ENCODE measurements at places on chromosomes 12 and 14.

GRCh38 chr14:21921453-21921852 lies 247.8 kb upstream of the OR4E1 start:
- DNase-seq: no peak

- DNase-seq: no peak
Measured at GRCh38 chr12:71046215-71046614, 111.6 kb downstream of the TSPAN8 start.

GRCh38 chr12:89529738-89530137 lies 3.9 kb upstream of the POC1B start:
- no peak for DNase-seq

DNA sequence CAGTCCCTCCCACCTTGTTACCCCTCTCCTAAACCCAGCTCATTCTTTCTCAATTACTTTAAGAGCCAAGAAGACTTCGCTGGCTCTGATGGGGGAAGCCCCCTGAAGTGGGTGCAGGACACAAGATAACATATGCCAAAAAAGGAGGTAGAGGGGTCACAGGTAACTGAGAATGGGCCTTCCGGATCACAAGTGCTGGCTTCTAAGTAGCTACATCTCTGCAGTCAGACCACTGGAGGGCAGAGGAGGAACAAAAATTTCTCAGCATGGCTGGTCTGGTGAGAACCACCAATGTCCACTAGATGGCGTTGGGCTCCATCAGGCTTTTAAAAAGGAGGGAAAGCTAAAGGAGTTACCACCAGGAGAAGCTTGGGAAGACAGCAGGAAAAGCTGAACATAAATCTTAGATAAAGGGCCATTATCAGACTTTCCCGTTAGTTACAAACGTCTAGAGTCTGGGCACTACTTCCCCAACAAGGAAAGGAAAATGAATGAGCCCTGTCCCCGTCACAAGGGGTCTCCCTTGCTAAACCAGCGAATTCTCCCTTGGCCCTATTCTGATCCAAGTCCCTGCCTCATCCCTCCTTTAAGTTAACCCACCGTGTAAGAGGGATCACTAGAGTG lies 11.6 kb upstream of the CDH24 start:
- no peak for DNase-seq

GRCh38 chr14:30138567-30138966 lies 210.9 kb upstream of the PRKD1 start:
- no peak for DNase-seq

- no peak for DNase-seq
Measured at GRCh38 chr12:86286119-86286518, 29.9 kb upstream of the MGAT4C start.

- no peak for DNase-seq
Measured at GRCh38 chr14:89542786-89543424, 125.9 kb upstream of the FOXN3 start.

- no peak for DNase-seq
Measured at GRCh38 chr14:82855912-82856391, 1322.3 kb upstream of the SEL1L start.

- no peak for DNase-seq
Measured at GRCh38 chr14:23005451-23006187, 4.3 kb downstream of the C14orf93 start.

DNA sequence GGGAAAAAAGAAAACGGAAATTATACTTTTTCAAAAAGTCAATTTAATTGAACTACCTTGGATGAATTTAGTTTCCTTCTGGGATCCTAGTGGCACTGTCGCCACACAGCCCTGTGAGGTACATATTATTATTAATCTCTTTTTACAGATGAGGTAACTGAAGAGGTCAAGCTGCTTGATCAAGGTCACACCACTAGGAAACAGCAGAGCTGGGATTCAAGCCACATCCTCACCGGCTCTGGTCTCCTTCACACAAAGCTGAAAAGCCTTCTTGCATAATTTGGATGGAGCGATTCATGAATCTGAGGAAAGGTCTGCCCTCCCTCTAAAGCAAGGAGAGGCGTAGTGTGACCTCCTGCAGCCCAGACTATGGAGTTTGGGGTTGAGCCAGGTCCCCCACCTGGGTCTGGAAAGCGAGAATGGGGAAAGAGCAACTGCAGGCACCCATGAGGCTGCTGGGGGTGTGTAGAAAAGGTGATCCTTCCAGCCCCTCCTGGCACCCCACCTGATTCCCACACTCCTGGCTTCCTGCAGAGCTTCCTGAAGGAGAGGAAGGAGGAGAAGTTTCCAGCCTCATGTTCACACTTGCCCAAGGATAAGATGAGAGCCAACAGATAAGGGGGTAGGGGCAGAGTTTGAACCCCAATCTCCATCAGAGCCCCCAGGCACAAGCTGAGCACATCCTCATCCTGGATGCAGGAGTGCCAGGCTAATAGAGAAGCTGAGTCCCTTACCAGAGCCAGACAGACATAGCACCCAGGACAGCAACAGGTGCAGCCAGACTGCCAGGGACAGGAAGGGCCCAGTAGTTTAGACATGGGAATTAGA lies 3.9 kb upstream of the KRT79 start:
- DNase-seq: no peak

DNA sequence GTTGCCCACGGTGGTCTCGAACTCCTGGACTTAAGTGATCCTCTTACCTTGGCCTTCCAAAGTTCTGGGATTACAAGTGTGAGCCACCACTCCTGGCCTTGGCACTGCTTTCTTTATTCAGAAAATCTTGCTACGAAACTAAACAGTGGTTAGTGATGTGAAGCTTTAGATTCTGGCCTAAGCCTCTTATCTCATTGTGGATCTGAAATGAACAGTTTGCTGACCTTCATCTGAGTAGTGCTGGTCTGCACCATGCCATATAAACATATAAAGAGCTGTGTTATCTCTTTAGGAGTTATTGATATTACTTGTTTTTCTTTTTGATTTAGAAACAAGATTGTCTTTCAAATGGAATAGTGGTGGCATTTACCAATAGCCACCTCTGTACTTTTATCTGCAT lies 22.6 kb downstream of the SRGAP1 start:
- DNase-seq: no peak

GRCh38 chr14:68978172-68978911 lies 760 bp downstream of the ACTN1 start:
- no peak for DNase-seq

- no peak for DNase-seq
Measured at GRCh38 chr12:4424422-4424821, 21.2 kb downstream of the FGF6 start.

GRCh38 chr14:101230161-101230850 lies 326.8 kb upstream of the RTL1 start:
- no peak for DNase-seq

- DNase-seq: no peak
Measured at GRCh38 chr14:69560826-69561225, 13.8 kb downstream of the CCDC177 start.

DNA sequence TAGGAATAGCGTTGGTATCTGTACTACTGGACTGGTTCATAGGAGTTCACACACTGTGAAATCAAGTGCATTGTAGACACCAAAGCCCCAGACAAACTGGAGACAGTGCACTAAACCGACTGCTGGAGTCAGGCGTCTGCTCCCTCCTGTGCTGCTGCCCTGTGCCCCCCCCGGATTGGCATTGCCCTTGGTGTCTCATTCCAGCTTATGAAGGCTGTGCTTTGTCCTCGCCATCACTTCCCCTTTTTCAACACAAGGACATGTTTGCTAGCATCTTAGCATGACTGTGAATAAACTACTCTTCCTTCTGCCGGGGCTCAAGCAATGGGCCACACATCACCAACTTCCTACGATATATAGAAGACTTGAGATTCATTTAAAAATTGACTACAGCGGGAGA lies 84.0 kb downstream of the TMCC3 start:
- DNase-seq: no peak

GRCh38 chr14:86646696-86647690 lies 1117.0 kb downstream of the FLRT2 start:
- no peak for DNase-seq

DNA sequence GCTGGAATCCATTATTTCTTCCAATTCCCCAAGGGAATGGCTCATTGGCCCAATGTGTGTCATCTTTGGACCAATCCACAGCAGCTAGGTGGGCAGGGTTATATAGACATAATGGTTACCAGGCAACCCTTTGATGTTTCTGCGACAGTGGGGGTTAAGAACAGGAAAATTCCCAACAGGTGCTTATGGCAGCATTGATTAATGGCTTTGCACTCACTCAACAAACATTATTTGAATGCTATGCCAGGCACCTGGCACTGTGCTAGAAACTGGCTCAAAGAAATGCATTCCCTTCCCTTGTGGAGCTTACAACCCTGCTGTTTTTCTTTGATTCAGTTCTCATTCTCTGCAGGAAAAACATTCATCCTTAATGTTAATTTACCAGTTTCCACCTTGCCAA lies 1221.0 kb downstream of the AACS start:
- DNase-seq: no peak

DNA sequence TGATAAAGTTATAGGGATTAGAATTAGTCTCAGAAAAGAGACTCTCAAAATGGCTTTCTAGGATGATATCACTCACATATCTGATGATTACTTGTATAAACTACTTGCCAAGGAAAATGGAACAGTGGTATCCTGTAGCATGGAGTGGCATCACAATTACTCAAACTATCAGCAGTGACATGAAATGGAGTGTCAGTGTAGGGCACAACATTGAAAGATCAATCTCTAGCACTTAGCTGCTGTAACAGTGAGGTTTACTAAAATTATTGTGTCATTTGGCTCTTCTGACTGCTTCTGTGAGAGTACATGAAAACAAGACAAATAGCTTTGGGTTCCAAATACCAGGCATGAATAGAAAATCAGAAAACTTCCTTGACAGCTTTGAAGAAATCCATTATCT lies 6.7 kb upstream of the MAP4K5 start:
- no peak for DNase-seq

DNA sequence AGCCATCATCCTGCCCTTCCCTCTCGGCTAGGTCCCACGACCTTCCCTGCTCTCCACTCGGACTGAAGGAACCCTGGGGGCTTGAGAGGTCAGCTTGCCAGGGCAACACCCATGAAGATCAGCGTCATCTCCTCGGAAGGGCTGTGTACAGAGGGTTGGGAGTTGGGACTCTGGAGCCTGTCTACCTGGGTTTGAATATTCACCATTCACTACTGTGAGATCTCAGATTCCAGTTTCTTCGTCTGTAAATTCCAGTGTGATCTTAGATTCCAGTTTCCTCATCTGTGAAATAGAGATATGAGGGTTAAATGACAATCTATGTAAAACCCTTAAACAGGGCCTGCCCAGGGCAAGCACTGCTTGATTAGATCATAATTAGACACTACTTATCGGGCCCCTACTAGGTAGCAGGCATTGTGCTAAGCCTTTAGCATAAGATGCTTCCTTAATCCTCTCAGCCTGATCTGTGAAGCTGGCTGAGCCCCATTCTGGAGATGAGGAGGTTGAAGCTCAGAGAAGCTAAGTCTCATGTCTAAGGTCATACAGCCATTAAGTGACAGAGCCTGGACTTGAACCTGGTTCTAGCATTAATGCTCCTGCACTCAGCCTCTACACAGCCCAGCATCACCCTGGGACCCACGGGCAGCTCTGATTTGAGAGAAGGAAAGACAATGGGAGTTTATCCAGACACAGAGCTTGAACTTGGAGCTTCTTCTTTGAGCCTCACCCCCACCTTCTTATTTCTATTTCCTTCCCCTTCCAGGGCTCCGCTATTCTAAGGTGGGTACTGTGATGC lies 612 bp upstream of the ZDHHC22 start:
- no peak for DNase-seq

- DNase-seq: no peak
Measured at GRCh38 chr12:46385438-46385837, 12.9 kb upstream of the SLC38A2 start.

GRCh38 chr14:81219759-81220579 lies 790 bp downstream of the GTF2A1 start:
- no peak for DNase-seq

DNA sequence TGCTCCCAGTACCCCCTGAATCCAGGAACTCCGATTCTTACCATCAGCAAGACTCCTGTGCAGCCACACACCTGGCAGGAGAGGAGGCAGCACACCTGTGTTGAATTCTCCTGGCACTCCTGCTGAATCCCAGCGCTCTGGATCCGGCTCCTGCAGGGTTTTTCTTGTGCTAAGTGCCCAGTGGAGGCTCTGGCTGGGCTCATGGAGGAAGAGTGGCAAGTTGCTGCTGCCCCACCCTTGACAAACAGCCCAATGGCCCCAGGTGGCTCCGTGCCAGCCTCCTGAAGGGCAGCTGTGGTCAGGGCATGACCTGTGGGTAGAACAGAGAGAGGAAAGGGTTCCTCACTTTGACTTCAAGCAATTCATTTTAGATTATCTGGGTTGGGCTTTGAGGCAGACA lies 20.0 kb downstream of the CRACR2A start:
- DNase-seq: no peak

- DNase-seq: no peak
Measured at GRCh38 chr14:32477396-32477795, 148.3 kb downstream of the AKAP6 start.

DNA sequence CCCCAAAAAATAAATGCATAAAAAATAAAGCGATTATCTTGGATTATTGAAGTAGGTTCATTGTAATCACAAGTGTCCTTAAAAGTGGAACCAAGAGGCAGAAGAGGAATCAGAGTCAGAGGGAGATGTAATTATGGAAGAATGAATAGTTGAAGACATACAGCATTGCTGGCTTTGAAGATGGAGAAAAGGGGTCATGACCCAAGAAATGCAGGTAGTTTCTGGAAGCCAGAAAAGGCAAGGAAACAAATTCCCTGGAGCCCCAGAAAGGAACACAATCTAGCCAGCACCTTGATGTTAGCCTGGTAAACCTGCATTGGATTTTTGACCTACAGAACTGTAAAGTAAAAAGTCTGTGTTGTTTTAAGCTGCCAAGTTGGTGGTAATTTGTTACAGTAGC lies 57.5 kb upstream of the PTGR2 start:
- DNase-seq: no peak

- DNase-seq: no peak
Measured at GRCh38 chr14:100140452-100141078, 18.9 kb downstream of the DEGS2 start.

GRCh38 chr12:12443431-12443878 lies 86.6 kb downstream of the BORCS5 start:
- no peak for DNase-seq

DNA sequence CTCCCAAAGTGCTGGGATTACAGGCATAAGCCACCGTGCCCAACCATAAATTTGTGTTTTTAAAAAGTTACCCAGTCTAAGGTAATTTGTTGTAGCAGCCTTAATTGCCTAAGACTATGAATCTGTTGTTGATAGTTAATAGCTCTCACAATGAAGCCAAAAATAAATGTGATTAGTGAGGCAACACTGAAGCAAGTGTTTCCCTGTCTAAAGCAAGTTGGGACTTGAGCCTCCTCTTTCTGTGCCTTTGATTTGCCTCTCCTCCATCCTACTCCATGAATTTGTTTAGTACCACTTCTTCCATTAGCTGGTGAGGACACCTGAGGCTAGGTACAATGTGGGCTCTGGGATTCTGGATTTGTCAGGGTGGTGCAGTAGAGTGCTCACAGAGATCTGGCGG lies 36.8 kb downstream of the DAAM1 start:
- no peak for DNase-seq

Measured in cortex of kidney (tissue), 1 donor.